ENCODE measurements at places on chromosomes 2 and 18.

GRCh38 chr2:119638246-119638645, 40.8 kb upstream of the TMEM177 start:
- DNase-seq = no peak

DNA sequence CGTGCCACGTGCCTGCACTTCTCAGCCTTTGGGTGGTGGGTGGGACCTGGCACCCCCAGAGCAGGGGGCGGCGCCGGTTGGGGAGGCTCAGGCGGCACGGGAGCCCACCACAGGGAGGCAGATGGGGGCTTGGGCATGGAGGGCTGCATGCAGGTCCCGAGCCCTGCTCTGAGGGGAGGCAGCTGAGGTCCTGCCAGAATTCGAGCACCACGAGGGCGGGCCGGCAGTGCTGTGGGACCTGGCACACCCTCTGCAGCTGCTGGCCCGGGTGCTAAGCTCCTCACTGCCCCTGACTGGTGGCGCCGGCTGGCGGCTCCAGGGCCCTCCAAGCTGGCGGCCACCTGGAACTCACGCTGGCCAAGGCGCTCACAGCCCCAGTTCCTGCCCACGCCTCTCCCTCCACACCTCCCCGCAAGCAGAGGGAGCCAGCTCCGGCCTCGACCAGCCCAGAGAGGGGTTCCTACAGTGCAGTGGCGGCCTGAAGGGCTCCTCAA, 1176.8 kb upstream of the GYPC start:
- no peak for DNase-seq

- no peak for DNase-seq
Measured at GRCh38 chr2:240131296-240131695, 4.8 kb downstream of the COPS9 start.

DNA sequence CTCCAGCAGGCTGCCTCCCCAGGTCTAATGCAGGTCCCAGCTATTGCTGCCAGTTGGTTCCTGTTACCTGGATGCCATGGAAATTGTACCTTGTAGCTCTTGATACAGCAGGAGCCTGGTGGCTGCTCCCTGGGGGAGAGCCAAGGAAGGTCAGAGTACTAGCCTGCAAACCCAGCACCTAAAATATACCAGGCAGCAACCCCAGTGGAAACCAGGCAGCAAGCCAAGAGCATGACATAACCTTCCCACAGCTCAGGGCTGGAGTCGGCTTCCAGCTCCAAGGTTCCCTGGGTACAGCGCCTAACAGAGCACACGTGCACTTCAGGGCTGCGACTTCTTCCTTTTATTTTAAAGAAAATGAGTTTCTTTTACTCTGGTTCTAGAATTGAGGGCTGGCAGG, 30.3 kb downstream of the TNP1 start:
- DNase-seq = peak; percentile 50

DNA sequence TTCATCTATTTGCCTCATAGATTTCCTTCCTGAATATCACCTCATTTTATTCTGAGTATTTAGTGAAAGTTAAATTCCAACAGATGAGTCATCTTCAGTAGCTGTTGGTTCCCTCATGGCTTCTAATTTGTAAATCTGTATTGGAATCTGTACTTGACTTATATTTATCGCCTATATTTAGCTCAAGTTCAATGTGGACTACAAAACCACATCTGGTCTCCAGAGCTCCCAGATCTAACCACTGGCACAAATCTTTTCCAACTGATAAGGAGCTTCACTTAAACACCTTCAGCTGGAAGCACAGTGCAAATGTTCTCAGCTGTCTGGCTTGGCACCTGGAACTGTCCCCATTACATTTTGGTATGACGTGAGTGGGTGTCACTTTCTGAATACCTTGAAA, 82.8 kb upstream of the DSEL start:
- no peak for DNase-seq

DNA sequence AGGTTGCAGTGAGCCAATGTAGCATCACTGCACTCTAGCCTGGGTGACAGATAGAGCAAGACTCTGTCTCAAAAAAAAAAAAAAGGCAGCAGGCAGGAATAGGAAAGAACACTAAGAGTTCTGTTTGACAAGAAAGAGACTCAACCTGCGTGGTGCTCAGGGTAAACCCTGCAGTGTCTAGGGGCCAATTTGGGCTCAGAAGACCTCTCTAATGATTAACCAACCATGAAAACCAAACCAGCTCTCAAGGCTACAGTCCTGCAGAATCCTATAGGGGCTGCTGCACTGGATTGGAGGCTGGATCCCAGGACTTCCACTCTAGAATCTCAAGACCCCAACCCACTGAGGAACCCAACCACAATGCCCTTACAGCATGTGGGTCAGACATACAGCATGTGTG, 2.4 kb downstream of the TRABD2A start:
- DNase-seq = no peak

GRCh38 chr18:77098538-77099174, 33.9 kb downstream of the MBP start:
- DNase-seq = no peak

- DNase-seq = no peak
Measured at GRCh38 chr2:2464094-2464493, 133.0 kb upstream of the MYT1L start.

DNA sequence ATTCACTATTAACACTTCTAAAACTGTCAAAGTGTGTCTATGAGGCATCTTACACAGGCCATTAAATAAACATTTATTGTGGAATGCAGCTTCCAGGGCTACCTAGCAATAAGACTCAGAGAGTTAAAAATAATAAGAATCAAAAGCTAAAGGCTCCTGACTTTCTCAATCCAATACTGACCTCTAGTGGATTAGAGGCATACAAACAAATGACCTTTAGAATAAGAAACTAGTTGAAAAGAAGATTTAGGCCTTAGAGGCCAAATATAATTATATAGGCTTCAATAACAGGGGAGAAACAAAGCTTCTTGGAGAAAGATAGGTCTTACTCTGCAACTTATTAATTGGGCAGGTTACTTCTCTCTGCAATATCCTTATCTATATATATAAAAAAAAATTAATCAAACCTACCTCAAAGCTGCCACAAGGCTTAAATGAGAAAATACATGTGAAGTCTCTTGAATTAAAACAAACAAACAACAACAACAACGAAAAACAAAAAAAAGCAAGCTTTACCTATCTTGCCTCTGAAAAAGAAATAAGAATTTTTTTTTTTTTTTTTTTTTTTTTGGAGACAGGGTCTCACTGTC, 246.1 kb downstream of the EXOC6B start:
- peak; percentile 77 for DNase-seq

DNA sequence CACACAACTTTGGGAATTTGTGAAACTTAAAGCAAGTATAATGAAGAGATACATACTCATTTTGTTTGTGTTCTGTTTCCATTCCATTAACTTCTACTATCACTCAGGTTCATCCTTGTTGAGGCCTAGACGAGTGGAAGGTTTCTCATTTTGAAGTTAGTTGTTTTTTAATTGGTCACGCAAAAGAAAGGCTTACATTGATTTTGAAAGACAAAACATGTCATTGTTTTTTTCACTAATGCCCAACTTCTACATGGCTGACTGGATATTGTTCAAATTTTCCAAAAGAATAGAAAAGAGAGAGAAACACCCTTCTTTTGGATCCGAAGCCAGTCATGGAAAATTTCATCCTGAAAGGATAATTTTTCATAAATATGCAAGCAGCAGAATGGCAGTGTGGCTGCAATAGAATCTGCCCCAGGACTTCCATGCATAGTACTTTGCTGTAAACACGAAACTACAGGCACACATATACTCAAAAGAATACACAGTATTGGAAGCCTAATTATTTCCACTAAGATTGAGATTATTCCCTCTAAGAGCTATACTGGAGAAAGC, 27.4 kb downstream of the PRKCE start:
- no peak for DNase-seq

- DNase-seq = no peak
Measured at GRCh38 chr2:62657783-62658182, 47.7 kb upstream of the EHBP1 start.

DNA sequence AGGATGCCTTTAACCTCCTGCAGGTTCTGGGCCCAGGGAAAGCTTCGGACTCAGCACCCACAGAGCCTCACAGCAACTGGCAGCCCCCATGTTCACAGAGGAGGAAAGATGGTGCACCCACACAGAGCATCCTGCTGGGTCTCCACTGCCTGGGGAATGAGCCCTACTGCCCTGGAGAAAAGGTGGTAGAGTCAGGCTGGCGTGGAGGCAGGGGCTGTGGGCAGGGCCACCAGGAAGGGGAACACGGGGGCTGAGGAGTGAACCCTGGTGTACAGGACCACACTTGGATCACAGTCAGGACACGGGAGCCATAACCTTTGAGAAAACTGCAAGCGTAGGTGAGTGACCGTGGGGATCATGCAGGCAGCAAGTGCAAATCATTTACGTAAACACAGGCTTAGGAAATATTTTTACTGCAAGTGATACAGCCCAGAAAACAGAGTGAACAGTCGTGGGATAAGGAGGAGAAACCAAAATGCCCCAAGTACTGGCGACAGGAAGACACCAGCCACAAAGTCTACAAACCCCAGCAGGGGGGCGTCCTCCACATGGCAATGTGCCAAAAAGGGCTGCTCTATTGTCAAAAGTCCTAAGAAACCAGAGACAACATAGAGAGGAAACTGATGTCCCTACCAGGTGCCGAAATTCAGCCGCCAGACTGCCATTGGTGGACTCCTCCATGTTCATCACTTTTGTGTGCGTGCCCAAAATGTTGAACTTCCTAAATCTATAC, 27.6 kb downstream of the STAT1 start:
- DNase-seq = no peak

GRCh38 chr2:65392609-65393008, 39.8 kb downstream of the SPRED2 start:
- no peak for DNase-seq

- no peak for DNase-seq
Measured at GRCh38 chr2:188937228-188938220, 36.6 kb upstream of the COL3A1 start.

DNA sequence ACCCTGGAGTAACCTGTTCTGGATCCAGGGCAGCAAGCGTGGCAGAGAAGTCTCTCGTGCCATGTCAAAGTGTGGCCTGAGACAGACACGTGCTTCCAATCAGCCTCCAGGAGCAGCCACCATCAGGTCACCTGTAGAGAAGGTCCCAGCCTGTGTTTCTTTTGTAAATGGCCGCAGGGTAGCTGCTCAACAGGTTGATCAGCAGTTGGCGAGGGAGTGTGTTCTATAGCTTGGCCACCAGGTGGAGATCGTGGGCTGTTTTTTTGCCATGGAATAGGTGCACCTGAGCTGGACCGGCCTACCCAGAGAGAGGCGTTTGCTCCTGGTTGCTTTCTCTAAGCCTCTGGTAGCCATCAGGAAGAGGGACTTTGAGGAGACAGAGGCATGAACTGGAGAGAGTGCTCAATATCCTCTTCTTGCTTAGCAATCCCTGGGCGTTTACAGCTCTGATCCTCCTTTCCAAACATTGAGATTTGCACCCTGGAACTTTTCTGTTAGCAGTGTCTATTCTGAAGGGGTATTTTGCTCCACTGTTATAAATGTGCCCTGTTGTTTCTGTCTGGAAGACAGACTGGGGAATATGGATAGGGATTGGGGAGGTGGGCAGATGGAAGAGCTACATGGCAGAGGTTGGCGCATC, 34.2 kb upstream of the EN1 start:
- peak; percentile 60 for DNase-seq

DNA sequence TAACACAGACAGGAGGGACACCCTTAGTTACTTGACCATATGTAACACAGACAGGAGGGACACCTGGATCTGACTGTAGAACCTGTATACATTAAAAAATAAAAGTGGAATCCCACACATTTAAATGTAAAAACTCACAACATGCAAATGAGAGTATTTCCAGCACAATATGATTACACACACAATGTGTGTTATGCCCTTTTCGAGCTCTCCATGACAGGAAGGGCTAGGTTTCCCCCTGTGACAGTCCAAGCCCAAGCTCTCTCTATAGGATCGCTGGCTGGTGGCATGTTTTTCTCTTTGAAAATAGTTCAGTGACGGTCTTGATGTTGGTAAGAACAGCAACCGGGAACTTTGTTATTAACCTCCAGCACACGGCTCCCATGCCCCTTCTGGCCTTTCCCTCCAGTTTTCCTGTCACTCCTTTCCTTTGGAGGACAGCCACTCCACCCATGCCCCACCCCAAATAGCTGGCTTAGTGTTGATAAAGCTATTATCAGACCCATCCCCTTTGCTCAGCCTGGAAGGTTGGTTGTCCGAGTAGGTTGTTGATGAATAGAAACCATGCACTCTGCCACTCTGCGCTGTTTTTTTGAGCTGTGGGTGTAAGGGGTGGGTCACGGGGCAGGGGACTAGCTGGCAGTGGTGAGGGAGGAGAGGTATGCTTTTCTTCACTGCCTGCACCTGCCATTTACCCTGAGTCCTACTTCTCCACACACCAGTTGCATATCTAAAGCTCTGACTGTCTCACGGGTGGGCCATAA, 2.7 kb downstream of the RASGRP3 start:
- DNase-seq = no peak

DNA sequence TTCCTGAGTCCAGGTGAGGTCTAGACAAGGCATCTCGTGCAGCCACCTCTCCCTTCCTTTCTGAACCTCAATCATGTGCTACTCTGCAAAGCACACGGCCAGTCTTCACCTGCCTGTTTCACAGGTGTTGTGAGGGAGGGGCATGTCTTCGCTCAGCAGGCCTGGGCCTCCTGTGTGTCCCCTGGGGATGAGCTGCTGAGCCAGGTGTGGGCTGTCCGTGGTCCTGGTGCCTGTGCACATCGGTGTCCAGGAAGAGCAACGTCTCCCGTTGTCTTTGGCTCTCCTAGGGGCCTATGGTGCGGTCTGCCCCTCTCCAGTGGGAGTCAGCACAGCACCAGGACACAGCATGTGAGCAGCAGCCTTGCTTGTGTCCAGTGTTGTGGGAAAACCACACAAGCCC, 16.7 kb downstream of the ARHGEF4 start:
- DNase-seq = no peak

DNA sequence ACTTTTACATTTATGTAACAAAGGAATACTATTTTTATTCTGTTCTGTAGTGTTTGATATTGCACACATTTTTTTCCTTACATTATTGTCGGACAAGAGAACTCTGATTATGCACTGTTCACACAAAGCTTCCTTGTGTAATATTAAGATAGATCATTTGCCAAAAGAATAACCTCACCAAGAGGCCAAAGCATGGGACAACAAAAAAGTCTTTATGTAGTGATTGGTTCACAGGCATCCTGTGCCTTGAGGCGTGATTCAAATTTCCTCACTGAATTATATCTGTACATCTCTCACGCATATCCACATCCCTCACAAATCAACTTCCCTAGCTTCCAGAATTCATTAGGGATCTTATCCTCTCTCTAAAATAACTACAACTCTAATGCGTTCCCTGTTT, 642.7 kb downstream of the NR4A2 start:
- DNase-seq = no peak

GRCh38 chr2:222572264-222572721, 83.6 kb downstream of the FARSB start:
- no peak for DNase-seq

DNA sequence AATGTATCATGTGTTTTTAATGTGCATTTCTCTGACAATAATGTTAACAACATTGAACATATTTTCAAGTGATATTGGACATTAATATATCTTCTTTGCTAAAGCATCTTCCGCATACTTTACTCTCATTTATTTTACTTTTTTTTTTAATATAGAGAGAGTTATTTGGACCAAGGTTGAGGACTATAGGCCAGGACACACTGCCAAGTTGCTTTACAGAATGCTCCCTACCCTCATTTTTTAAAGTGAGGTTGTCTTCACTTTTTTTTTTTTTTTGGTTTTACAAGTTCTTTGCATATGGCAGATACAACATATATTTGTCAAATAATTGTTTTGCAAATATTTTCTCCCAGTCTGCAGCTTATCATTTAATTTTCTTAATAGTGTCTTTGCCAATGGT, 201.8 kb downstream of the OSR1 start:
- DNase-seq = no peak

- no peak for DNase-seq
Measured at GRCh38 chr2:105287692-105288091, 41.8 kb downstream of the TGFBRAP1 start.

- no peak for DNase-seq
Measured at GRCh38 chr2:104945866-104946265, 92.0 kb downstream of the POU3F3 start.
